Hematopoietic multipotent progenitor cell (in vitro differentiated cells): ENCODE measurements at places on chromosomes 5 and 9.

GRCh38 chr9:130352081-130352480 lies 86.5 kb downstream of the HMCN2 start:
- no peak for DNase-seq

DNA sequence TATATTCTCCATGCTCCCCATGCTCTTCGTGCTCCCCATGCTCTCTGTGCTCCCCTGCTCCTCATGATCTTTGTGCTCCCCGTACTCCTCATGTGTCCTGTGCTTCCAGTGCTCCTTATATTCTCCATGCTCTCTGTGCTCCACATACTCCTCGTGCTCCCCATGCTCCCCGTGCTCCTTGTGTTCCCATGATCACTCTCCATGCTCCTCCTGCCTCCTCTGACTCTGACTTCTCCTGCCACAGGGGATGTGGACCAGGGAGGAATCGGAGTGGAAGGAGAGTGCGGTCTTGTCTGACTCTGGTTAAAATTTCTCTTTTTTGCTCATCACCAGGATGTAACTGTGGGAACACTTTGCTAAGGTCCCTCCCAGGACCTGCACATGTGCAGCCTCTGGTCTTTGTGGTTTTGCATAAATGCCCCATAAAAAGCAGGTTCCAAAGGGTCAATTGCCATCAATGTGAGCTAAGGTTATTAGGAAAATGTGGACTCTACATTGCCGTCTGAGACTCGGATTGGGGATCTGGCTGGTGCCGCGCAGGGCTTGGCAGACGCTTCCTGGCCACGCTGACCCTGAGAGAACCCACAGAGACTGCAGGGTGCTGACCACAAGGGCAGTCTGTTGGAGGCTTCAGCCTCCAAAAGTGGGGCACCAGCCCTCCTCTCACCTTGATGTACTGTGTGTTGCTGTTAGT lies 52.5 kb downstream of the TRIP13 start:
- no peak for DNase-seq

DNA sequence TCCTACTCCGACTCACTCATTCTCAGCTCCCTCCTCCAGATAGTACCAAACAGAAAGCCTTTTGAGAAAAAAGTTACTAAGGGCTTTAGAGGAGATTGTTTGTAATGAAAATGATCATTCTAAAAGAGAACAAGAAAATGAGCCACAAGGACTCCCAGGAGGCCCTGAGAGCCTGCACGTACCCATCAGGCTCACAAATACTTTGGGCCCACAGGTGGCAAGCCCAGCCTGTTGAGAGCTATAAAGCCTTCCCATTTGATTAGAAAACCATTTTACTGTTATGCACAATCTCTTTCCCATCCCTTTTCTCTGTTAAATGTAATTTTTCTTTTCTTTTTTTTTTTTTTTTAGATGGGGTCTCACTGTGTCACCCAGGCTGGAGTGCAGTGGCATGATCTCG lies 136.1 kb downstream of the LHFPL2 start:
- no peak for DNase-seq

DNA sequence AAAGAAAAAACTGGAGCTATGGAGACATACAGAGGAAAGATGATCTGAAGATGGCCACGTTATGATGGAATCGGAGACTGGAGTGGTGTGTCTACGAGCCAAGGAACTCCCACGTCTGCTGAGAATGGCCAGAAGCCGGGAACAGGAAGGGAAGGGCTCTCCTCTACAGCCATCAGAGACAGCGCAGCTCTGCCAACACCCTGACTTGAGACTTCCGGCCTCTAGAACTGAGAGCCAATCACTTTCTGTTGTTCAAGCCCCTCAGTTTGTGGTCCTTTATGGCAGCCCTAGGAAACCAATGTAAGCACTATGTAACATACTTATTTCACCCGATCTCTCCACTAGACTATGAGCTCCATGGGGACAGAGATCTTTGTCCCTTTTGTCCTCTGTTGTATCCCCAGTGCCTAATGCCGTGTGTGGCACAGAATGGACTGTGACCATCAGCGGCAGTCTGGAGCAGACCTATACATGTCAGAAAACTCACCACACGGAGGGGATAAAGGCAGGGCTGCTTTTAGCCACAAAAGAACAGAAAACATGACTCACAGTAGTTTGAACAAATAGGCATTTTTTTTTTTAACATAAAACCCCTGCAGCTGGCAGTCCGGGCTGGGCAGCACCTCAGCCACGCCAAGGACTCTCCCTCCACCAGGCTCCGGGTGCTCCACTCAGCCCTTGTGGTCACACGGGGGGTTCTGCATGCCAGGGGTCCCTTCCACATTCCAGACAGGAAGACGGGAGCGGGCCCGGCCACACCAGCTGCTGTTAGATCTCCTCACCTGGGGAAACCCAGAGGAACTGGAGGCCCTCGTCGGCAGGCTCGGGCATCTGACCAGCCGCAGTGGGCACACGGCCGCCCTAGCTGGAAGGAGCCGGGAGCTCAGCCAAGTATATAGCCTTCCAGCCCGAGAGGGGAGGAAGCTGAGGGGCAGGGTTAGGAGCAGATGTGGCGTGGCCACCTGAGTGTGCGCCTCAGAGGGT lies 16.1 kb upstream of the MXD3 start:
- DNase-seq, result no peak

- DNase-seq, result no peak
Observed at GRCh38 chr5:73997960-73998359, 372.0 kb downstream of the ARHGEF28 start.

DNA sequence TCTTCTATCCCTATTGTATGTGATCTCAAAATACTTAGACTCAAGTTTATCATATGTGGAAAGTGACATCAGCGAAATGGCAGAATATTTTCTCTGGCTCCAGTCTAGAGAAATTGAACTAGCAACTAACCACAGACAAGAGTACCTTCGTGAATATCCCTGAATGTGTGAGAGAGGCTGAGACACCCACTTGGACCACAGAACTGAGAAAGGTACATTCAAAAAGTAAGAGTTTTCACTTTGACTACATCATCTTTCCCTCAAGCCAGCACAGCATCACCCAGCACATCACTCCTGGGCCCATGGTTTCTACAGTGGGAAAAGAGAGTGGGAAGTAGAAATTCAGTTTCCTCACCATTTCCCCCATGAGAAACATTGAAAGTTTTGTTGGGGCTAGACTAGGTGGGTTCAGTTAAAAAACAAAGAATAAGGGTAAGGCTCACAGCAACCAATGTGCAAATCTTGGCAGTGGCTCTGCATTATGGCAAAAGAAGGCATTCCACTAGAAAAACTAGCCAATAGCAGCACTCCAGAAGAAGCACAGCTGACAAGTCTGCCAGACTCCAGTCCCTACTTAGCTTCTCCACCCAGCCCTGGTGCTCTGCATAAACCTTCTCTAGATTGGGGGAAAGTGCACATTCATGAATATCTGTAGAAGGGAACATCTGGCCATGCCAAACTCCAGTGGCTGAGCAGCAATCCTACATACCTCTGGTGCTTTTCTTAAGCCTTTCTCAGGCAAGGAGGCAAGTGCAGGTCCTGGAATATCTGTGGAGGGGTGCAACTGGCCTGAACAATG lies 225.6 kb upstream of the VLDLR start:
- DNase-seq, result no peak

DNA sequence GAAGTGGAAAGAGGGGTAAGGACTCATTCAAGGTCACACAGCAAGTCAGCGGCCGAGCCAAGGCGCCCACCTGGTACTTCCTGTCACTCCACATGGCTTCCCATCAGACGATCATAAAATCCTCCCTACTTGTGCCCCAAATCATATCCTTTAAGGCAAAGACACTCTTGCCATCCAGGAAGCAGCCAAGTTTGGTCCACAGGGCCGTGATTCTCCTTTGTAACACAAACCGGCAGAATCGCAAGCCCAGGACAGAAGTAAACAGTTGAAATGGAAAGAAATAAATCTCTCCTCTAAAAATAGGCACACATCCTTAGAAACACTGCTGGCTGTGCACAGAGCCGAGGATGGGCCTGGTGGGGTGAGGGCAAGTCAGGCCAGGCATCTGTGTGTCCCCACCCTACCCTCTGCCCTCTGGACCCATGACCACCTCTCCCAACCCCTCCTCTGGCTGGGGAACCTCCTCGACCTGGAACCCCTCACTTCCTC lies 30.5 kb downstream of the TMOD1 start:
- DNase-seq, result no peak

DNA sequence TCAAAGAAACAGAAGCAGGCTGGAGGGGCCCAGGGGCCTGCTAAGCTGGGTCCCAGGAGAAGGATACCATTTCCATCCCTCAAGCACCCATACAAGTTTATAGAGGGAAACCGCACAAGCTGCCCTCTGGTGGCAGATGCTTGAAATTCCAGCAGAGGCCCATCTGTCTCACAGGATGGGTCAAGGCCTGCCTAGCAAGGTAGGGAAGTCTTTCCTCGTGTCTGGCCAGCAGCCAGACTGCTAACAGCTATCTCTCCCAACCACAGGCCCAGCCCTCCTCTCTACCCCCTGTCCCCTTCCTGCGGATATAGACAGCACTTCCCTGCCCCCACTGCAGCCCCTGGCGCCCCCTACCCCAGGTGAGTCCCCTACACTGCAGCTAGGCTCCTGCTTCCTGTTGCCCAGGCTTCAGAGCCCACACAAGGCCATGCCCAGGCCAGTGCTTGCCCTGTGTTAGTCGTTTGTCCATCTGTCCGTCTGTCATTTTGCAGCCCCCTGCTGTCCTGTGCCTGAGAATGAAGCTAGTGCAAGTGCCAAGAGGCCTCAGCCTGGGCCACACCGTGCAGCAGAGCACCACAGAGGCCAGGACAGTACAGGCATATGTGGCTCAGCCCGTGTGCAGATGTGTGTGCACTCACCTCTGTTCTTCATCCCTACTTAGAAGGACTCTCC lies 26.2 kb downstream of the TCF7 start:
- DNase-seq, result peak; percentile 74

DNA sequence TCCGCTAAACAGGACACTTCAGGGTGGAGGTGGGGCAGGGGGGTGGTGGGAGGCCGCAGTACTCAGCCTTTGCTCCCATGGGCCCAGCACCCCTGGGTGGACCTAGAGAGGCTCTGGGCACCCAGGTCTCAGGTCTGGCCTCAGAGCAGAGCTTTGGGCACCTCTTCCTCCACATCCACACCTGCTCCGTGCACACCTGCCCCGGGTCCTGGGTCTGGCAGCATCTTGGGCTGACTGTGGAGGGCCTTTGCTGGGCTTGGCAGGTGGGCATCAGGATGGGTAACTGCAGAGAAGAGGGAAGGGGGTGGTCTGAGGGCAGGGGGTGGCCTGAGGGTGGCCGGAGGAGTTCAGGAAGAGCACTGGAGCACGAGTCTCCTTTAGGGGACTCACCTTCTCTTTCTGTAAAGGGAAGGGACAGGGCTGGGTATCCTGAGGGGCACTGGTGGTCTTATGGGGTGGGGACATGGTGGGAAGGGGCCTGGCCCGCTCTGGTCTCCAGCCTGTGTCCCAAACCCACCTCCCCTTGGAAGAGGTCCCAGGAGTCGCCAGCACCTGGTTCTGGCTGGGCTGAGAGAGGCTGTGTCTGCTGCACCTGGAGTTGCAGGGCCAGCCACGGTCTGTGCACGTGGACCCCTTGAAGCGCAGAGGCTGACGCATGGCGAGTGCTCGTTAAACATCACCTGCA lies 106.7 kb upstream of the IER5L start:
- no peak for DNase-seq

DNA sequence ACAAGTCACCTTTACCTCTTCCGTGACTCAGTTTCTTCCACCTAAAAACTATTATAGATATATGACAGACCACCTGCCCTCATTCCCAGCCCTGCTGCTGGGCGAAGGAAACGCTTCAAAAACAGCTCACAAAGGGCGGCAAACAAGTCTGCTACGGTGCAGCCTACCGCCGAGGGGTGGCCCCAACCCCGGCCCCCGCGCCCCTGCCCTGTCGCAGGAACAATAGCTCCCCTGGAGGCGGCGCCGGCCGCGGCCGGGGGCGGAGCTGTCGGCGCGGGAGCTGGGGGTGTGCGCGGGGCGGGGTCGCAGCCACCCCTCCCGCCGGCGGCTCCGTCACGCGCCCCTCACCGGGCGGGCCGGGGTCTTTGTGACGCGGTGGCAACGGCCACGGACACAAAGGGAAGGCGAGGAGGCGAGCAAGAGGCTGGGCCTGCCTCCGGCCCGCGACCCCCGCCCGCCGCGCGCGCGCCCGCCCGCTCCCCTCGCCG lies at the start of gene TMEFF1:
Gene TMEFF1, plus strand, starts transcription at position 362 of the 488 bp plus-strand sequence. CDS start 396 bp downstream, outside the sequence.
- DNase-seq, result peak; percentile 76

GRCh38 chr9:99134893-99135341 lies 30.0 kb downstream of the TGFBR1 start:
- DNase-seq, result peak; percentile 27

DNA sequence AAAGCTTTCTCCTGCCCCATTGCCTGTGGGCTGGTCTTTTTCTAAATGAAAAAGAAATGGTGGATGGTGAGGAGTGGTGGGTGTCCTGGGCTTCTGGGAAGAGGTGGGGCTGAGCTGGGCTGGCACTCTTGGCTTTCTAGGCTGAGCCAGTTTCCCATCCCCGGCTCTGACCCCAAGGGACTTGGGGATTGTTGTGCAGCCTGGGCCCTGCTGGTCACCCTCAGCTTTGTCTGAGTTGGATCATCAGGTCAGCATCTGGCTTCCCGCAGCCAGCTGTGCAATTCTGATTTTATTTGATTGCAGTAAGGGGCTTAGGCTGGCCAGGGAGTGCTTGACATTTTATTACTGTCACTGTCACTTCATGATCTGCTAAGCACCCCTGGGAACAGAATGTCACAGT lies 25.3 kb downstream of the GLRA1 start:
- DNase-seq, result no peak

GRCh38 chr5:154202379-154203260 lies 12.1 kb downstream of the GALNT10 start:
- no peak for DNase-seq

DNA sequence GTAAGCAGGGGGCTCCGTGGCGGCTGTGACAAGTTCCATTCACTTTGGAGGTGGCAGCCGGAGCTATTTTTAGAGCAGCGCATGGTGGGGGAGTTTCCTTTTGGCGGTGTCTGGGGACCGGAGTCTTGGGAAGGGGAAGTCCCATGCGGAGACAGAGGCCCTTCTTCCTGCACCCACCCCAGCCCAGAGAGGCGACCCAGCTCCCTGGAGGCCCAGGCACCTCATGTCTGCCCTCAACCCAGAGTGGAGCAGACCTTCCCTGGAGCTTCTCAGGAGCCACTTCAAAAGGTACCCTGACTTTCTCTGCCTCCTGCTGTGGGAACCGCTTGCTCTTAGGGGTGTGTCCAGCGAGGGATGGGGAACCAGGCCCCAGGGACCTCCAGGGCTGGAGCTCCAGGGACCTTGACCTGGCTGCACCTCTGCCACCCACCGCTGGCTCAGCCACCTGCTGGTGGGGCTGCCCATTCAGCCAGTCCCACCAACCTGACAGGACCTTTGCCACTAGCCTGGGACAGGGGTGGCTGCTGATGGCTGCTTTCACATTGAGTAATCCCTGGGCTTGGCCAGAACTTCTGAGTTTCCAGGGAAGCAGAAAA lies 34.1 kb downstream of the NEK6 start:
- DNase-seq, result no peak

GRCh38 chr9:90088434-90088833 lies 483.6 kb downstream of the GADD45G start:
- no peak for DNase-seq

- no peak for DNase-seq
Observed at GRCh38 chr5:174571662-174572397, 152.6 kb upstream of the MSX2 start.

GRCh38 chr5:92730486-92730885 lies 850.5 kb downstream of the NR2F1-AS1 start:
- DNase-seq, result no peak
